AG08395 (cell line): ENCODE measurements at places on chromosomes 13 and 19.

DNA sequence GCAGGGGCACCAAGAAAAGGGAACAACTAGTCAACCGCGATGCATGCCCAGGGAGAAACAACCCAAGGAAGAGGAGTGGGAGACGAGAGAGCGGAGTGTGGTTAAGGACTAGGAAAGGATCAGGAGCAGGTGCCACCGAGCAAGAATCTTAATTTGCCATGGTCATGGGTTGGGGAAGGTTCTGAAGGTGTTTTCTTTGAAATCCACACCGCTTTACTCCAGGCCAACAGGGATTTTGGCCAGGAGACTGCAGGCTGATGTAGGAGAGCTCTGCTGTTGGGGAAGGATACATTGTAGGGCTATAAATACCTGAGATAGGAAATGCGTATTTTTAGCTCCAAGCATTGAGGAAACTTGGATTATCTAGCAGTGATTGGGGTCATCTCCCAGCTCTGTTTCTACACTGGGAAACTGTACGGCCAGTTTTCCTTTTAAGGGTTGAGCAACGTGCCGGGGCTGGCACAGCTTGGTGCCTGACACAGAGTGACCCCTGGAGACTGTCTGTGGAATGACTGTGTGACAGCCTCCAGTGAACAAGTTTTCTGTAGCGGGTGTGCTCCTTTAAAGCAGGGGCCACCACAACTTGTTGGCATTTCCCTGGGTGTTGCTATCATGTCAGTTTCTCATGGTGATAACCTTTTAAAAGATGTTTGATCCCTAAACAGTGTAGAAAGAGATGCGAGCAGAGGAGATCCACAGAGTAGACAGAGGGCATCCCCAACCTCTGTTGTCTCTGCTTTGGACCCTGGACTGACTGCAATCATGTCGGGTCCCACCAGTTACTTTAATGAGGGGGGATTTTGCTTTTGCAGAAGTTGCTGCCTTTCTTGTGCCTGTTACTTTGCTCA is 34.3 kb downstream of the ZNF536 start:
- peak; percentile 86 for DNase-seq

DNA sequence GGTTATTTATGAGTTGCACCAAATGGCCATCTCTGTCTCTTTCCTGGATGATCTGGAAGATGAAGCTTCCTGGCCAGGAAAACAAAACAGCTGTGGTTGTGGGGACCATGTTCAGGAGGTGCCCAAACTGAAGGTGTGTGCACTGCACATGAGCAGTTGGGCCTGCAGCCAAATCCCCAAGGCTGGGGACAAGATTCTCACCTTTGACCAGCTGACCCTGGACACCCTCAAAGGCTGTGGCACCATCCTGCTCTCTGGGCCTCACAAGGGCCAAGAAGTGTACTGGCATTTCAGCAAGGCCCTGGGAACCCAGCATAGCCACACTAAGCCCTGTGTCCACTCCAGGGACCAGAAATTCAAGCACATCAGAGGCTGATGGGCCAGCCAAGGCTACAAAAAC is 84.2 kb downstream of the KCNRG start:
- no peak for DNase-seq

DNA sequence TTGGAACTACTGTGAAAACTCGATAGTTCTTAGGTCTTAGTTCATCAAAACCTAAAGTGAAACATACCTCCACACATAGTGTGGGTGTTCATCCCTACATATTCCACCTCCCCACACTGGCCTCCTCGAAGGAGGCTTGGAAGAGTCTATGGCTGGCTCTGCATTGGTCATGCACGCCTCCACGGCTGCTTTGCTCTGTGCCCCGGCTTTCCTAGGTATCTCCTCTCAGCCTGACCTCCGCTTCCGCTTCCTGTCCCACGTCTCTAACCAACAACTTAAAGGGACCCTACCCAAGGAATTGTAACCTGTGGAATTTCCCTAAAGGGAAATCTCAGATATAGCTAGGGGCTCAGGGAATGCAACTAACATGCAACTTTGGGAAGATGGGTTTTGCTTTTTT is 79.7 kb upstream of the MBNL2 start:
- DNase-seq, result peak; percentile 49

GRCh38 chr13:20664351-20664750 is 39.1 kb upstream of the IL17D start:
- DNase-seq, result no peak

- peak; percentile 72 for DNase-seq
Measured at GRCh38 chr19:16327911-16328823, 3.5 kb downstream of the KLF2 start.

DNA sequence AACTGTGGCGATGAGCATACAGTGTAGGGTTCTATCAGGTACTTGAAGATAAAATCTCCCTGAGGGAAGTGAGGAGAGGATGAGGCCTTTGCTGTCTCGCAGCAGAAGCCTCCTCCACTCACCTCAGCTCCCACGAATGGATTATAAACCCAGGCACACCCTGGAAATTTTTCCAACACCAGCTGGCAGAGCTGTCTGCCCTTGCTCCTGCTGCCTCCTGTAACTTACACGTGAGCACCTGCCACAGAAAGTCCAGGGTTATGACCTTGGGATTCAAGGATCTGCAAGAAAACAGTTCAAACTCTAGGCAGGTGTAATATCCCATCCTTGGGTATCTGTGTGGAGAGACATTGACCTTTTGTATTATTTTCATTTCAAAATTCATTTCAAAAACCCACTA is 70.9 kb upstream of the MYO16 start:
- no peak for DNase-seq

- peak; percentile 4 for DNase-seq
Measured at GRCh38 chr13:43472339-43472738, 314.4 kb downstream of the ENOX1 start.

DNA sequence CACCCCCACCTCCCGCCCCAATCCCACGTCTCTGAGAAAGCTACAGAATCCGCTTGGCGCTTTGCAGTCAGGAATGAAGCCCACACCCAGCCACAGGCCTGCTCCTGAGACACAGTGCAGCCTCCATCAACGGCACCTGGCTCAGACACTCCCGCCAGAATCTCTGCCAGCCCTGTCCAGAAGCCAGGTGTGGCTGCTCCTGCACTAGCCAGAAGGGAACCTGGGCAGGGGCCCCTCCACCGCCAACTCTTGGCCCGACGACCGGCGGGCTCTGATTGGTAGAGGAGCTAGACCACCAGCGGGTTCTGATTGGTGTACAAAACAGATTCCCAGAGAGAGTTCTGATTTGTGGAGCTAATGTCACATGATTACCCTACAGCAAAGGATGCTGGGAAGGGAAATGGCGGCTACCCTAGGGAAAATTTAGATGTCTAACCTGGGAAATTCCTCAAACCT is 2.9 kb upstream of the PPP6R1 start:
- DNase-seq, result no peak

- no peak for DNase-seq
Measured at GRCh38 chr13:20418953-20419352, 106.7 kb downstream of the CRYL1 start.

- no peak for DNase-seq
Measured at GRCh38 chr13:113776231-113777125, 17.5 kb downstream of the TMEM255B start.

GRCh38 chr19:51294211-51294976 is 17.1 kb upstream of the IGLON5 start:
- no peak for DNase-seq

GRCh38 chr13:50697746-50698539 is 145.5 kb downstream of the DLEU7 start:
- DNase-seq, result no peak

DNA sequence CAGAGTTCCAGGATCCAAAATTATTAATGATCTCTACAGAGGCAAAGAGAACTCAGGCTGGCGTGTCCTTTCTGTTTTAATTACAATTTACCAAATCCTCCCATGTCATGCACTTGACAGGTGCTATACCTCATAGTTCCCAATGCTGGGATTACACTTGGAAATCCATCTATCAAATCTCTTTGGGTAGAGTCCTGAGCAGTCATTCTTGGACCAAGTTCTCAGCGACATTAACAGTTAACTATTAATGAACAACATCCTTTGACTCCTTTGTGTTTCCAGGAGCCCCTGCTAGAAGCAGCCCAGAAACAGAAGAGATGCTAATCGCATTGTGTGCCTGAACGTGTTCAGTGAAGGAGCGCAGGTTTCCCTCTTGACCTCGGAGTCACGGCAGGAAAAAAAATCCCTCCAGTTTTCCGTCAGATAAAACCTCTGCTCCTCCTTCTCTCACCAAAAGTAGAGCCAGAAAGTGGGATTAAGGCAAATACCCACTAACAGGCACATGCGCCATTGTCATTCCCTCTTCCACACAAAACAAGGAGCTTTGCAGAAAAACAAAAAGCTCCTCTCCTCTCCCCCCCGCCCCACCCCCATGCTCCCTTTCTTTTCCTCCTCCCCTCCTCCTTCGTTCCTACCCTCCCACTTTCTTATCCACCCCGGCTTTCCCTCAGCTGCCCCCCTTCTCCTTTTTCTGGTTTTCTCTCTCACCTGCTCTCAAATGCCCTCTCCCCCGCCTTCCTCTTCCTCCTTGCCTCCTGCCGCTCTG is 224.7 kb downstream of the ZIC5 start:
- no peak for DNase-seq

- no peak for DNase-seq
Measured at GRCh38 chr19:39661565-39661964, 5.9 kb downstream of the LGALS16 start.

DNA sequence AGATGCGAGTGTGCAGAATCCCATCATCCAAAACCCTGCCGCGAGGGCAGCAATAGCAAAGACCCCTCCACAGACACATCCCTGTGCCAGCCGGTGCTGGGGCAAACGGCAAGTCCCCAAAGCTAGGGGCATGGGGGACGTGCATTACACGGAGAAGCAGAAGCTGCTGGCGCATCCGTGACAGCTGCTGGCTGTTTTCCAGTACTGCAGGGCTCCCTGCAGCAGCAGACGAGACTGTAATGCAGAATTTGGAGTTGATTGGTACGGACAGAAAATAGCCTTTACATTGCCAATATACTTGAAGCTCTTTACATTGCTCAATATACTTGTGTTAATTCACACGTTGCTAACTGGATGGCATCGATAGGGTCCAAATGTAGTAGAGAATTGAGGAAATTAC is 77.2 kb upstream of the TMTC4 start:
- no peak for DNase-seq

GRCh38 chr19:54017261-54017660 is 25.8 kb downstream of the CACNG6 start:
- DNase-seq, result no peak

- no peak for DNase-seq
Measured at GRCh38 chr19:19101540-19101939, 36.7 kb downstream of the TMEM161A start.

- no peak for DNase-seq
Measured at GRCh38 chr19:29714371-29714952, 599 bp downstream of the C19orf12 start.

GRCh38 chr13:40028446-40028845 is 373.0 kb downstream of the COG6 start:
- no peak for DNase-seq

DNA sequence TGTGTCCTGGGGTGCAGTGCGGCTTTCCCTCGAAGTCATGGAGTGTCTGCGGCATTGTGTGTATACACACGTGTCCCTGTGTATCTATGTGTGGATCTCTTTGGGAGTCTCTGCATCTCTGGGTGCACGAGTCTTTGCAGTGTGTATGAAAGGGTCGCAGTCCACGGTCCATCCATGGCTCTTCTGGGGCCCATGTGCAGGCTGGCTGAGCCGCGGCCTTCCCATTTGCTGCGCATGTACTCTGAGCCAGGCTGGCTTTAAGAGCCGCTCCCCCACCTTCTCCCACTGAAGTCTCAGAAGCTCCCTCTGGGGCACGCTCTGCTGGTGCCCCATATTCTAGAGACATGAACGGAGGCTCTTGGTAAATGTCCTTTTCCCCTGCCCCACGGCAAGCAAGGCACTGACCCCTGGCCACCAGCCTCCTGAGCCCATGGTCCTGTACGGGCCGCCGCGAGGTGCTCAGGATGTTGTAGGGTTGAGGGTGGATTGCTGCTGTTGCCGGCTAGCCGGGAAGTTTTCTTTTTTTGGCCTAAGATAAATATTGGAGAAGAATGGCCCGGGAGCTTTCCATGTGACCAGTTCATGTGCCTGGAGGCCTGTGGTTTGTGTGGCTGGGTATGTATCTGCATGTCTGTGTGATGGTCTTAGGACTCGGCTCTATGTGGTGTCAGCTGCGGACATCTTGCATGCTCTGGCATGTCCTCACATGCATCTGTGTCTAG is 31.9 kb downstream of the PAK4 start:
- no peak for DNase-seq

DNA sequence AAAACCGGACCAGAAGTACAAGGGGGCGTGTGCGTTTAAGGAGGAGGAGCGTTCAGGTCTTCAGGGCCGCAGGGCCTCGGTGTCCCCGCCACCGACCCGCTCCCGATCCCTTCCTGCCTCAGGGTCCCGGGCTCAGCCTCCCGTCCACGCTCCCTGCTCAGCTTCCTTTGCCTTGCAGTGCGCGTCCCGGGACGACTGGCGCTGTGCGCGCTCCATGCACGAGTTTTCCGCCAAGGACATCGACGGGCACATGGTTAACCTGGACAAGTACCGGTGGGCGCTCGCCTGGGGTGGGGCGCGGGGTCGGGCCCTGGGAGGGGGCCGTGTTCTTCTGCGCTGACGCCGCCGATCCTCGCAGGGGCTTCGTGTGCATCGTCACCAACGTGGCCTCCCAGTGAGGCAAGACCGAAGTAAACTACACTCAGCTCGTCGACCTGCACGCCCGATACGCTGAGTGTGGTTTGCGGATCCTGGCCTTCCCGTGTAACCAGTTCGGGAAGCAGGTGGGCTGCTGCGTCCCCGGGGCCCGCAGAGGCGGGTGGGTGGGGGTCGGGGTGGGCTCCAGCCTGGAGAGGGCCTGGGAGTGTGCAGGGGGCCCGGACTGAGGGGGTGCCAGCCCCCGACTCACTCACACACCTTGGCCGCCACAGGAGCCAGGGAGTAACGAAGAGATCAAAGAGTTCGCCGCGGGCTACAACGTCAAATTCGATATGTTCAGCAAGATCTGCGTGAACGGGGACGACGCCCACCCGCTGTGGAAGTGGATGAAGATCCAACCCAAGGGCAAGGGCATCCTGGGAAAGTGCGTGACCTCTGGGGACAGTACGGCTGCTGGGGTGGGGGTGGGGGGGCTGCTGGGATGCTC is 1.4 kb downstream of the GPX4 start:
- no peak for DNase-seq

DNA sequence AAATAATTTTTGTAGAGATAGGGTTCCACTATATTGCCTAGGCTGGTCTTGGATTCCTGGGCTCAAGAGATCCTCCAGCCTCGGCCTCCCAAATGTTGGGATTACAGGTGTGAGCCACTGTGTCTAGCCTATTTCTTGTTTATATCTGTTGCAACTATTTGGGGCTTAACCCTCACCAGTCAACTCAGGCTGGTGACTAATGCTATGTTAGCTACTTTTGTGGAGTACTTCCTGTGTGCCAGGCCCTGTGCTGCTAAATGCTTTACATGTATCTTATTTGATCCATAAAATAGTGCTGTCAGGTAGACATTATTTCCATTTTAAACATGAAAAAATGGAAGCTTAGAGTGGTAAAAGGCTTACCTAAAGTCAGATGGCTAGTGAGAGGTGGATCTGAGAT is 13.8 kb downstream of the CEACAM1 start:
- DNase-seq, result no peak

GRCh38 chr19:7349961-7350711 is 1.4 kb downstream of the ARHGEF18 start:
- DNase-seq, result no peak

- DNase-seq, result peak; percentile 27
Measured at GRCh38 chr13:42354241-42355091, 82.5 kb downstream of the AKAP11 start.
